Tibial nerve (tissue), 4 donors: ENCODE measurements at places on chromosomes 1 and 21.

DNA sequence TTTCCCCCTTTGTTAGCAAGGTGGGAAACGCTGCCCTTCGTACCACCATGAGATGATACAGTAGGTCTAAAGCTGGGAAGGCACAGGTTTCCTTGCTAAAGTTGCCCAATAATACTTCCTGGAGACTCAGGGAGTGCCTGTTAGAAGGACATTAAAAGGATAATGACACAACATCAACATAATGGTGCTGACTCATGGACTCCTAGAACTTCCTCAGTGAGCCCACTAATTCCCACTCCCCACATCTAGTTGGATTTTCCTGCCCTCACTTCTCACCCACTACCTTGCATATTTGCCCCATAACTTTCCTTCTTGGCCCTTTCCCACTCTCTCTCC lies 17.5 kb downstream of the CFAP45 start:
- DNase-seq, result no peak

DNA sequence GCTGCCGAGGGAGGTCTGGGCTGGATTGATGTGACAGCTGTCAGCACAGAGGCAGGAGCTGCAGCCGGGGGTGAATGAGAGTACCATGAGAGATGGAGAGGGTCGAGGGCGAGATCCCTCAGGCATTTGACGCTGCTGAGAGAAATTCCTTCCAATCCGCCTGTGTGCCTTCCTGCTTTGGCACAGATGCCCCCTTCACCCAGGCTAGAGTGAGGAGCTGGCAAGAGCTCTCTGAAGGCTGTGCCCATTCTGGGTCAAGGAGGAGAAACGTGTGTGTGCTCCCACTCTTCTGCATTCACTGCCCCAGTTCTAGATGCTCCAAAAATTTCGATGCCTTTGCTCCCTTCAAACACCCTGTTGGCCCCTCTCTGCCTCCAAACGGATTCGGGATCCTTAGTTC lies 4.8 kb downstream of the ARTN start:
- no peak for DNase-seq

- DNase-seq, result no peak
These were observed 53.7 kb upstream of the TMPRSS2 start for GRCh38 chr21:41561701-41562100.

- DNase-seq, result no peak
These were observed 3.2 kb downstream of the BARHL2 start for GRCh38 chr1:90713741-90714509.

- no peak for DNase-seq
These were observed 113.5 kb upstream of the ZNF678 start for GRCh38 chr1:227449741-227450441.

- no peak for DNase-seq
These were observed 7.4 kb downstream of the WDR77 start for GRCh38 chr1:111441573-111442192.
